Stromal cell of bone marrow (primary cell): ENCODE measurements at places on chromosomes 11 and 22.

- no peak for DNase-seq
These were observed 202.9 kb downstream of the FAM76B start for GRCh38 chr11:95586661-95587060.

DNA sequence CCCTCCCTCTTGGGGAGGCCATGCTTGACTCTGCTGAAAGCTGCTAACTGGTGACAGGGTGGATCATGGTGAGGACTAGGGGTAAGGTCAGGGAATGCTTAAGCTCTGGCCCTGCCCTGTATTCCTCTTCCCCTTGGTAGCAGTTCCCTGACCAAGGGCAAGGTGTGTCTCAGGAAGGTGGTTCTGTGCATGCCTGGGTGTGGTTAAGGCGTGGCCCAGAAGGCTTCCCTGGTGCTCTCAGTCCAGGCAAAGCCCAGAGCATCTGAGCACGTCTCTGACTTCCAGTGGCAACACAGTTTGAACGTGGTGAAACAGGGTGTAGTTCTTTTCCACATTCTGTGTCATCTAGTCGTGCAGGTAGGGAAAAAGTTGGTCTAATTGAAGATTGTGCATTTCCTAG lies 53.1 kb upstream of the HORMAD2 start:
- DNase-seq, result no peak

DNA sequence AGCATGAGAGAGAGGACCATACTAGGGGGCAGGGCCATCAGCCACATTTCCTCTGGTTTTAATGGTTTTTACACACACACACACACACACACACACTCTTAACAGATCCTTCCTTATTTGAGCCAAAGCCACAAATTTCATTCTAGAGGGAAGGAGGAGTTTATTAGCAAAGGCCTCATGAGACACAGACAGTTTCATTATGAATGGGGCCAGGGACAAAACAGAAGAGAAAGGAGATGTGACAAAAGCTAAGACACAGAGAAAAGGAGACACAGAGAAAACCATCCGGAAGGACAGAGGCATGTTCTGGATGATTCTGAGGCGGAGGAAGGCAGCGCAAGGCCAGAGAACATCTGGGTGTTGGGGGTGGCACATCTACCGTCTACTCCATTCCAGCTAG lies 32.2 kb upstream of the ARFGAP3 start:
- no peak for DNase-seq

DNA sequence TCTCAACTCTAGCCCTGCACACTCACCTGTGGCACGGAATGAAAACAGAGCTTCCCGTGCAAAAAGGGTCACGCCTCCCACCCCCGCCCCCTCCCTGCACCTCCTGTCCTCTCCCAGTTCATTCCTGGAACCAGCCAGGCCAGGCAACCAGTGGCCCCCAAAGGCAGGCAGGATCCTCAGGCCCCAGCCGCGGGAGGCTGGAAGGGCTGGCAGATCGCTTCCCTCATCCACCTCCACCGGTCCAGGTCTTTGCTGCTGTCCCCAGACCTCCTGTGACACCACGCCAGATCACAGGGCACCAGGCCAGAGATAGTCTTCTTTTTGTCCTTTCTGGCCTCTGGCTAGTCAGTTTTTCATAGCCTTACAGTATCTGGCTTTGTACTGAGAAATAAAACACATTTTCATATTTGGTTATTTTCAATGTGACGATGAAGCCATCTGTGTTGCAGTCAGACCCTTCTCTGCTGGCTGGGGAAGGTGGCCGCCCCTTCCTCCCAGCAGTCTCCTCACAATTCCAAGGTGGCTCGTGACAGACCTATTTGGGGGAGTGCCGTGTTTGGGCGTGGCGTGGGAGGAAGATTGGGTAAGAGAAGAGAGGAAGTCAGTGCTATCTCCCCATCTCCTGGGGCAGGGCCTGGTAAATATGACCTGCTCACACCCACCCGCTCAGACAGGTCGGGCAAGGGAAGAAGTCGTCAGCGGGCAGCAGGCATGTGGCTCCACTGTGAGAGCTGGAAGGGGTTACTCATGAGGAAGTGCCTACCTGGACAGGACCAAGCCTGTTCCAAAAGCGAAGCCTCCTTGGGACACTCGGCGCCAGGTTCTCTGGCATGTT lies 9.1 kb downstream of the SSH3 start:
- DNase-seq, result no peak

GRCh38 chr11:63970902-63971301 lies 3.5 kb upstream of the COX8A start:
- DNase-seq, result no peak

DNA sequence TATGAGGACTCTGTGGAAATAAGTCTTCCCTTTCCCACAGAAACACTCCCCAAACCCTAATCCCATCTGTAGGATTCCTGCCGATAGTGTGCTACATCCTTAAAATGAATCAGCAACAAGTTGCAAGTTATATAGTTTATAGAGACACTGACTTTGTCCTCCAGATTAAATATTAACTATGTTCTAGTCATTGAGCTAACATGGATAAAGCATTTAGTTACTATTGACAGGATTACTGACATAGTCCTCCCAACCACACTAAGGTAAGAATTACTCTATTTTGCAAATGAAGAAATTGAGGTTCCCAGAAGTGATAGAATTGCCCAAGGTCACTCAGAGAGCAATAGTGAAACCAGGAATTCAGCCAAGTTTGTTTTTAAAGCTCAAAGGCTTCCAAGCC lies 1.9 kb downstream of the OR52M1 start:
- DNase-seq, result no peak

DNA sequence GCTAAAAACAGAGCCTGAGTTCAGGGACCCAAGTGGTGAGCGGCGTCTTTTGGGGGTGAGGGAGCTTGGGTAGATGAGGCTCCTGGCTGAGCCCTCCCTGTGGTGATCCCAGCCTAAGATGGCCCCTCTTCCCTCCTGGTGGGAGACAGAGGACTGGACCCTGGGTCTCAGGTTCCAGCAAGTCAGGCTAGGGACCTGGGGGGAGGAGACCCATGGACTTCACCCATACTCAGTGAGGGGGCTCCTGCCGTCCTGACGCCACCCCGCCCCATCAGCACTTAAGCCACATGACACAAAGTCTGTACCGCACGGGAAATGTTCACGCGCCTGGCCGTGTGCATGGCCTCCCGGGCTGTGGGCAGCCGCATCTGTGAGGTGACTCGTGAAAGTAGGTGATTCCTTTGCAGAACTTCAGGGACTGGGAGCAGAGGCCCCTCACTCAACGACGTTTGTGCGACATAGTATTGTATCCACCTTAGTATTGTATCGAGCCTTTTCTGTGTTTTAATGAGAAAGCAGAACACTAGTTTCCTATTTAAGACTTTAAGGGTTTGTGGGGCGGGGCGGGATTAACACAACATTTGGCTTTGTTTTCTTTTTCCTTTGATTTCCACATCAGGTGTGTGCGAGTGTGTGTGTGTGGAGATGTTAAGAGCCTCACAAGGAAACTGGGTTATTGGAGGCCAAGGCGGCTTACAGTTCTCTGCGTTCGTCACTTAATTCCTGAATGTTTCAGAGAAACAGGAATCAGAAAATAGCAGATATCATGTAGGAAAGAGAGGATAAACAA lies 18.4 kb upstream of the TMEM191C start:
- no peak for DNase-seq

GRCh38 chr22:44329179-44329796 lies 16.5 kb upstream of the SHISAL1 start:
- DNase-seq, result no peak

DNA sequence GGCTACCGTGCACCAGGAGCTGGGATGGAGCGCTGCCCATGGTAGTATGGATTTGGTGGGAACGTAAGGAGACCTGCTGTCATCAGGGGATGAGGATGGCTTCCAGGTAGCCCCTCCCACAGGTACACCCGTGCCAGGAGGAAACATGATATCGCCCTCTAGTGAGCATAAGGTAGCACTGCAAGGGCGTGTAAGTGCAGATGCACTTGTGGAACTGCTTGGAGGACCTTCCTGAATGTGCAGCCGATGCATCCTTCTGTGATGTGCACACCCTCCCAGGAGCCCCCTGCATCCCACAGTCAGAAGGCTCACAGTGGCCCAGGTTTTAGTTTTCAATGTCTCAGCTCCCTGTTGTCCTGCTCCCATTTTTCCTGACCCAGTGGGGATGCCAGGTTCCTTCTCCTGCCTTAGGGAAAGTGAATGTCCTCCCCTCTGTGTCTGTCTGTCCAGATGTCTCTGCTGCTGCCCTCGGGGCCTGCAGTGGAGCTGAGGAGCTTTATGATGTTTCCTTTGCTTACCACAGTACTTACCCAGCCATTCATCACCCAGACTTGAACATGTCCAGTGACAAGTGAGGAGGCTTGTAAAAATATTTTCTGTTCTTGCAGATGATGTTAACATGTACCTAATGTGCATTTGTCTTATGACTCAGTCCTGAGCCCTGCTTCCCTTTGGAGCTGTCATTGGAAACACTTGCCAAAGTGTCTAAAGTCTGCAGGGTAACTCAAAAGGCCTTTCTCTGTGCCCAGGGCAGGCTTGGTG lies 49.2 kb downstream of the DBX1 start:
- DNase-seq, result peak; percentile 54

DNA sequence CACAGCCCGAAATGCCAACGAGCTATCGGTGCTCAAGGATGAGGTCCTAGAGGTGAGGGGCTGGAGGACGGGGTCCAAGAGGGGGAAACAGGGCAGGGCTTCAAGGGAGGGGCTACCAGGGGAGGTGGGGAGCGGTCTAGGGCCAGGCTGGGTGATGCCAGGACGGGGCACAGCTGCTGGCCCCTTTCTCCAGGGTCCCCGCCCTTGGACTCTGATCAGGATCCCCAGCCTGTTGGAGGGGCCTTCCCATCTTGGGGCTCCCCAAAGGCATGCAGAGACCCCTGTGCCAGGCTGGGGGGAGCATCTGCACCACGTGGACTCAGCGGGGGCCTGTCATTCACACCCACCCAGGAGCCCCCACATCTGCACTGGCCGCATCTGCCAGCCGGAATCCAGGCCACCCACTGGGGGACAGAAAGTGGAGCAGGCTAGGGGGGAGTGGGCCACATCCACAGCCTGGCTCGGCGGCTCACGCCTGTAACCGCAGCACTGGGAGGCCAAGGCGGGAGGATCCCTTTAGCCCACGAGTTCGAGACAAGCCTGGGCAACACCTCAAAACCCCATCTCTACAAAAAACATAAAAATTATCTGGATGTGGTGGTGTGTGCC lies 18.9 kb downstream of the EPS8L2 start:
- no peak for DNase-seq

- DNase-seq, result peak; percentile 37
These were observed 1674.3 kb upstream of the RAG2 start for GRCh38 chr11:38272376-38272775.

DNA sequence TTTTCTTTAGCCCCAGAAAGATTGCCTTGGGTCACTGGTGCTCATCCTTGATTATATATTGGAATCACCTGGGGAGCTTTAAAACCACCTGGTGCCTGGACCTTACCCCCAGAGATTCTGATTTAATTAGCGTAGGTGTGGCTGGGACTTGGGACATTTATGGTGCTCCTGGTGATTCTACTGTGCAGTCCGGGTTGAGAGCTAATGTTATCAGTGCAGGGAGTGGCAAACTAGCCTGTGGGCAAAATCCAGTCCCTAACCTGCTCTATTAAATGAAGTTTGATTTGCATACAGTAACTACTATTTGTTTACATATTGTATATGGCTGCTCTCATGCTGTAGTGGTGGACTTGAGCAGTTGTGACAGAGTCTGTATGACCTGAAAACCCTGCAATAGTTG lies 134.0 kb upstream of the SORL1-AS1 start:
- no peak for DNase-seq
